ENCODE measurements at places on chromosomes 4 and X.

- DNase-seq: no peak
Observed at GRCh38 chr4:159950707-159951106, 847.8 kb downstream of the RAPGEF2 start.

DNA sequence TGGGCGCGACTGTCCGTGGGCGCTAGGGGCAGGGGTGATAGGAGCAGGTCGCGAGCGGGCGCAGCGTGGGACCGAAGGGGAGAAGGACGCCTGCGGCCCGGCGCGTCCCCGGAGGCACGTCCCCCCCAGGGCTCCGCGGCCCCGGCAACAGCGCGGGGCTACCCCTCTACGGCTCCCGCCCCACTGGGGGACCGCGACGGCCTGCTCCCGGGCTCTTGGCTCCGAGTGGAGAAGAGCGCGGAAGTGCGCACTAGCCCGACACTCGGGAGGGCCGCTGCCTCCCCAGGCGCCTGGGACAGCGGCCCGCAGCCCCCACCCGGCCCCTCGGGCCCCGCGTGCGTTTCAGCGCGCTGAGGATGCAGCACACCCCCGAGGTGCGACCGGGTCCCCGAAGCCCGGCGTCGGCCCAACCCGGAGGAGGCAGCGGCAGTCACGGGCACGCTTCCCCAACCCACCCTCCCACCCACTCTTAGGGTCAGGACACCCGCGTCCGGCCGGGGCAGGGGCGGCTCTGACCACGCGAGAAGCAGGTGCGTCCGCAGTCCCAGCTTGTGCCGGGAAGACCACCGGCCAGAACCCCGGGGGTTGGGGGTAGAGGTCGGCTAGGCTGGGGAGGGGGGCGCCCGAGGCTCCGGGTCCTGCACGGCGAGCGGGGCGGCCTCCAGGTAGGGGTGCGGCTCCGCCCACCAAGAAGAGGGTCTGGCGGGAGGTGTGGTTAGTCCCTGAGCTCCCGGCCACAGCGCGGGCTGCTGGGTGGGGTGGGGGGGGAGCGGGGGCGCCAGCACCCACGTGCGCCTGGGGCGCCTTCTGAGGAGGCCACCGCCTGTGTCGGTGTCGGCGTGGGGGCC, 18.5 kb upstream of the NAT8L start:
- no peak for DNase-seq

DNA sequence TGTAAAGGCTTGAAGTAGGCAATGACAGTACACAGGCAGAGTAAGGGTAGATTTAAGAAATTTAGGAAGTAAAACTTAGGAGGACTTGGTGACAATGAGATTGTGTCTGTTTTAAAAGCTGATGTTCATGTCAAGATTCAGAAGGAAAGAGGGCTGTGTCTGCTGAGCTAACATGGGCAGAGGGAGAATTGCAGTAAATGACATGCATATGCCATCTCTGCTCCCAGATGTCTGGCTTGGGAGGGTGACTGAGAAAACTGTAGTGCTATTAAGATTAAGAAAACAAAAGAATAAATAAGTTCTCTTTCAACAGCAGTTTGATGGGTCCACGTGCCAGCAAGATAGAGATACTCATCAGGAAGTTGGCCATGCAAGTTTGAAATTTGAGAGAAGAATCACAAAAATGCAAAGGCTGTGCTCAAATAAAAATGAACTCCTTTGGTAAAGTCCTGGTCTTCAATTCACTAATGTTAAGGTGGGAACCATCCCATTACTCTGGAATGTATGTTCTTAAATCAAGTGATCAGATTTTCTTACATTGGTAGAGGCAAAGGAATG, 7.2 kb downstream of the NFXL1 start:
- DNase-seq: no peak

GRCh38 chr4:166128403-166128802, 255.4 kb downstream of the TLL1 start:
- DNase-seq: peak; percentile 87

- DNase-seq: no peak
Observed at GRCh38 chr4:77395481-77395880, 210.1 kb upstream of the CXCL13 start.

DNA sequence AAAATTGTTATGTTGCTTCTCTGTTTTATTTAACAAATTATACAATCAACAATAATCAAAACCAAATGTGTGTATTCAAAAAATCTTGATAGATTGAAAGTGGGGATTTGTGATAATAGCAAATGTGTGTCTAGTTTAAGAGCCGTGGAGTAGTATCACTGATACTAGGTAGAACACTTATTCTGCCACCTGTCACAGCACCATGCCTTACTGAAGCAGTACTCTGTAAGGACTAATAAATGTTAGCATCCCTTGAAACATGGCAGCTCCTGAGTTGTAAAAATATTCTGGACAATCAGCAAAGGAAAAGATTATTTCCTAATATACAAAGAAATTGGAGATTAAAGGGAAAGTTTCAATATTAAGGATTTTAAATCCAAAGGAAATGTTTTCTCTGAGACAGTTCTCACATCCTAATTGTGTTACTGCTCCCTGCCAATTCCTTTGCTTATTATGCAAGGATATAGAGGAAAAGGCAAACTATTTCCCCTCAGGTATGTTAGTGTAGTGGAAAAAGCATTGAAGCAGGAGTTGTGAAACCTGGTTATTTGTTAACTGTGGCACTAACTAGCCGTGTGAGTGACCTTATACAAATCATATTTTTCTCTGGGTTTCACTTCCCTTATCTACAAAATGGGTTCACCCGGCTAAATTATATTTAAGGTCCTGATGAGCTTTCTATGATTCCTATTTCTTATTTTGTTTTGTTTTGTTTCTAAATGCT, 303.1 kb downstream of the ARHGAP24 start:
- DNase-seq: peak; percentile 73

All from endothelial cell of umbilical vein (primary cell).